Myocyte (in vitro differentiated cells): ENCODE measurements at places on chromosomes 3 and 15.

DNA sequence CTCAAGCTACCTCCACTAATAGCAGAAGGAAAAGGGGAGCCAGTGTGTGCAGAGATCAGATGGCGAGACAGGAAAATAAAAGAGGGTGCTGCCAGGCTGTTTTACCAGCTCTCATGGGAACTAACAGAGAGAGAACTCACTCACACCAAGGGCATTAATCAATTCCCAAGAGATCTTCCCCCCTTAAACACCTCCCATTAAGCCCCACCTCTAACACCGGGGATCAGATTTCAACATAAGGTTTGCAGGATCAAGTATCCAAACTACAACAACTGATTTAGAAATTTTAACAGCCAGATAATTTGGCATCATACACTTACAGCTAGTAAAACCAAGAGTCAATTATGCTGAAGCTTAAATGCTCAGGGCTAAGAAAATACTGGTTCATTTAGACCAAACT is 18.9 kb downstream of the CD200 start:
- no peak for DNase-seq

DNA sequence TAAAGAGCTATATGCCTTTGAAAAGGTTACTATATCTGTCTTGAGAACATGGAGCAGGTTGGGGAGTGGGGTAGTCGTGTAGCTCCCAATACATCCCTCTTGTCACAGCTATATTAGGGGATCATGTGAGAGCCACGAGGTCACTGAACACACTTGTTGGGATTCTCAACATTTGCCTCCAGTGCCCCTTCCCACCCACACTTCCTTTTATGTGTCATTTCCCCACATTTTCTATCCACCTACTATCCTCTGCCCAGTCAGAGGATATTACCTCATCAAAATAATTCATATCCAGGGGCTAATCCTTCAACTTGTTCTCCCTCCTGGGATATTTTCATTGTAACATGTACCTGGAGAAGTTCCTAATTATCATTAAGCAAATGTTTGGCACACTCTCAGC is 85.0 kb downstream of the CYP19A1 start:
- no peak for DNase-seq

- DNase-seq: no peak
Observed at GRCh38 chr15:100909989-100910955, 8.9 kb upstream of the LRRK1 start.

DNA sequence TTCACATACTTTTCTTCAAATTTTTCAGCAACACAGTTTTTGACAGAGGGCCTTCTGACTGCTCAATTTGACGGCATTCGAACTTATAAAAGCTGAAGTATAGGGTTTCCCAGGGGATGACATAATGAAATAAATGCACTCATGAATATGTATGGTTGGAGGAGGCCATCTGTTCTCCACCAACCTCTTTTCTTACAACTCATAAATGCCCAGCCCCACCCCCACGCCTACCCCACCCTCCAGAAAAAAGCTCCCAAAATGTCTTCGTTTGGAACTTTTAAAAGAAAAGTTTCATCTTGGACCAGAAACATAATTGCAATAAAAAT is 211.6 kb upstream of the LRRN1 start:
- DNase-seq: no peak

GRCh38 chr3:186743666-186744065 is 26.5 kb downstream of the KNG1 start:
- no peak for DNase-seq

GRCh38 chr3:128315313-128315712 is 151.4 kb downstream of the DNAJB8 start:
- no peak for DNase-seq

GRCh38 chr3:108221393-108221792 is 831 bp downstream of the IFT57 start:
- no peak for DNase-seq

- peak; percentile 62 for DNase-seq
Observed at GRCh38 chr15:59553879-59554735, 57.5 kb upstream of the GCNT3 start.

DNA sequence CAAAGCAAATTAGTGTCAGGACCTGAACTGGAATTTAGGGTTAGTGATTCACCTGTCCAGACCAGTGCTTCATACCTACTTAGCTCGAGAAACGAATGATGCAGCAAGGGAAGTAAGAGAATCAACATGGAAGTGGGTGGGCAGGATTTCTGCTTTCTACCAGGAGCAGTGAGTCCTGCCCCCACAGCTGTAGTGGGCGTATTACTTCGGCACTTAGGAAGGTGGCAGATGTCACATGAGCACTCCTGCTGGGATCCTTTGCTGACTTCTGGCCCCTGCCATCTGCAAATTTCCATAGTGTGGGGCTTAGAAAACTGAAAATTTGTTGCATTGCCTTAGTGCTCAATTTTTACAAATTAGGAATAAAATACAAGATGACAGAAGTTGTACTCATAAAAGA is 31.2 kb downstream of the RYR3 start:
- no peak for DNase-seq

DNA sequence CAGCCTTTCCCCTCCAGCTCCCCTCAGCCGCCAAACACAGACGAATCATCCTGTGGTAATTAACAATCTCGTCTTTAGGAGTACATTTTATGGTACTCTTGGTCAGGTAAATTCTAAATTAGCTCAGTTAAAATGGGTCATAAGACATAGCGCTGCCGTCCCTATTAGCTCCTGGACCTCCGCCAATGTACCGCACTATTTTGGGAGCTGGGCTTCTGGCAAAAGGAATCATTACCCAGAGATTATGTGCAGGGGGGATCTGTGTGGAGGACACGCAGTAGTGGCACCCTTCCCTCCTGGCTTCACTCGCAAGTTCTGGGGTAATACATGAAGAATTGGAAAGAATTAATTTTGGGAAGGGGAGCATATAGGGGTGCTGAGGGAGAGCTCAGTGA is 68.6 kb upstream of the ONECUT1 start:
- no peak for DNase-seq

DNA sequence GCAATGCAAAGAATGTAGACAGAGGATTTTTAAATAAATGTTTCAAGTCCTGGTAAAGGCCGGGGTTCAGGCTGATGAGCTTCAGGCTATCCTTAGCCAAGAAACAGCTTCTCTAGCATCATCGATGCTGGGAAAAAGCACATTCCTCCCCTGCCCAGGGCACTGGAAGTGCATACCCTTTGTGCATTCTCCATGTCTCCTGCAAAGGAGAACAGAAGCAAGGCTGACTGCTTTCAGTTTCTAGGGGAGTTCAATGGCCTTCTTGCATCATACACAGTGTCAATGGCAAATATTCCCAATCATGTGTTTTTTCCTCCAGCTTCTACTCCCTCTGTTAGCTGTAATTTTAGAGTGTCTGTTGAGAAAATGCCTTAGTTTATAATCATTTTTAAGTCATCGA is 59.9 kb downstream of the GPR176 start:
- no peak for DNase-seq

DNA sequence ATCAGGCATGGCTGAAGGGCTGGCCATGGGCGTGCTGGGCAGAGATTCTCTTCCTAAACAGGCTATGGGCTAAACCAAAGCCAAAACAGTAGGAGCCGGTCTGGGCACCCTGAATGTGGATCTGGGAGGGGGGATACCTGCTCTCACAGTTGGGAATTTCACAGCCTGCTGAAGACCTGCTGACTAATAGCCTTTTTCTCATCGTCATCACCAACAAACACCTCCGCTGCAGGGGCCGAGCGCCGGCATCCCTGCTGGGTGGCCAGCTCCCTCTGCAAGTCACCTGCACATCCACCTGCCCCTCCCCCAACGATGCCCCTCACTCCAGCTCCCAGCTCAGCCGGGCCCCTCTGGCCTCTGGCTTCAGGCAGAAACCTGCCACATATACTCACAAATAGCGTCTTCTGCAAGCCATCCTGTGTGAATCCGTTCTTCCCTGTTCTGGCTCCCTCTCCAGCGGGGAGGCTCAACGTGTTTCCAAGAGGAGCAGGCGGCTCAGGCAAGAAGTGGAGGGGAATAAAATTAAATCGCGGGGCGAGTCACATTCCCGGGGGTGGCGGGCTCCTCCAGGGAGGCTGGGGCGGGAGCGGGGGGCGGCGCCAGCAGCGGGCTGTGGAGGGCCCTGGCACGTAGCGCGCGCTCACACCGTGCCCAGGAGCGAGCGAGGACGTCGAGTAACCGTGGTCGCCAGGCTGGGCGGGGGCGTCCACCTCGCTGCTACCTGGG is 466 bp downstream of the IQSEC1 start:
- no peak for DNase-seq

GRCh38 chr15:31598620-31599019 is 272.0 kb downstream of the KLF13 start:
- DNase-seq: no peak

- no peak for DNase-seq
Observed at GRCh38 chr3:34319881-34320280, 521.5 kb downstream of the PDCD6IP start.

GRCh38 chr15:32030795-32031194 is 480 bp downstream of the CHRNA7 start:
- no peak for DNase-seq

GRCh38 chr15:62505762-62506161 is 340.7 kb upstream of the C2CD4B start:
- no peak for DNase-seq

DNA sequence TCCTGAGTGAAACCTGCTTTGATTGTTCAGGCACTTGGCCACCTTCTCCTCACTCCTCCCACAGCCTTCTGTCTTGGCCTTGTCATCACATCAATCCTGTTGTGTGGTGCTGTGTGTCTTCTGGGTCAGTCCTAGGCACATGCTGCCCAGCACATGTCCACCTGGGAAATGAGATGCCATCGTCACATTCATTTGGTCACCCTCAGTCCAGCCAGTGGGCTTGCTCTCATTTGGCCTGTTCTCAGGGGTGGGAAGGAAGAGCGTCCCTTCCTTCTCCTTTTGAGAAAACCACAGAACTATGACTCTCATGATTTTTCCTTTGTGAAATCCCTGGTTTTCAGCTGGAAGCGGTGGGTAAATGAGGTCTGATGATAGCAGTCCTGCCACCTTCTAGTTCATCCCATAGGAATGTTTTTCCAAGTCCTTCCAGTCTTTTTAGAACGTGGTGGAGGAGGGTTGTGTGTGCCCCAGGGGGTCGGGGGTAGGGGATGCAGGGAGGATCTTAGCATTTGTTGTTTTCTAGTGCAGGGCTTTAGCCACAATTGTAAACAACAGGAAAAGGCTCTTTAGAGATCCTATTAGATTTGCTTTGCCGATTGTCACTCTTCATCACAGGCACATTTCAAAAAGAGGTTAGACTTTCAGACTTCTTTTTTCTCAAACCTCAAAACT is 8.4 kb upstream of the PLA1A start:
- no peak for DNase-seq

GRCh38 chr15:63880744-63881143 is 47.0 kb upstream of the HERC1 start:
- DNase-seq: no peak
